ENCODE measurements at places on chromosomes 3 and 15.

DNA sequence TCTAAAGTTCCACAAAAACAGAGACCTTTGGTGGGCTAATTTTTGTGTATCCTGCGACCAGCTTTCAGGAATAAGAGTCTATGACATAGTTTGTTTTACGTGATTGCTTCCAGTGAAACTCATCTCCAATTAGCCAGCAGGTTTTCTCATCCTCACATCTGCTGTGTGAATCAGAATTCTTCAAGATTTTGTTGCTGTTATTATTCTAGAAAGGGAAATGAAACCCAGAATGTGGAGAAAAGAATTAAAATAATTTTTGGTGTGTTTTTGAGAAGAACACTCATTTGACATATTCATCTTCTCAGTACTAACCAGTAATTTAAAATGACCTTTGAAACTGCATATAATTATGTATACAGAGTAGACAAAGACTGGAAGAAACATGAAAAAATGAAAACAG is 175.9 kb downstream of the USP13 start:
- no peak for DNase-seq

GRCh38 chr3:196524527-196524926 is 9.4 kb upstream of the SMCO1 start:
- DNase-seq: no peak

- DNase-seq: peak; percentile 62
These were observed 19.8 kb upstream of the PIGZ start for GRCh38 chr3:196988241-196989029.

GRCh38 chr3:53941184-53941583 is 49.5 kb upstream of the SELENOK start:
- no peak for DNase-seq

- DNase-seq: peak; percentile 98
These were observed at the start of gene MPI for GRCh38 chr15:74889883-74890664. TSS of gene MPI (plus strand) at chr15:74890042. CDS start at chr15:74890074, 32 bp downstream.

DNA sequence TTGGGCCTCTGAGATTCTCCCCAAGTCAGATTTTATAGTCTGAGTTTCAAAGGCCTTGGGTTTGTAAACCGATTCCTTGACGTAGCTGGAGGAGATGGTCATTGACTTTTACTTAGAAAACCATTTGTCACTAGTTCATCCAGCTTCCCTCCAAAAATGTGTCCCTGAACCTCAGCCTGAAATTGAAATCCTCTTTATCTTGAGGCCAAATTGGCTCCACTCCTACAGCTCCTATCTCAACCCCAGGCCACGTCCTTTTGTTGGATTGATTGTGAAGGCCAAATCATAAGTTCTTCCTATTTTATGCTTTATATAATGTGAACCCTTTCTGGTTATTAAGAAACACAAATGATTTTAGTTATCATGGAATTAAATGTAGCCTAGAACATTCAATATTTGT is 193.9 kb upstream of the SUCLG2 start:
- DNase-seq: no peak

- DNase-seq: no peak
These were observed 580.4 kb downstream of the ROBO1 start for GRCh38 chr3:79187426-79187825.

- no peak for DNase-seq
These were observed 88.0 kb upstream of the OSBPL11 start for GRCh38 chr3:125683067-125683829.

DNA sequence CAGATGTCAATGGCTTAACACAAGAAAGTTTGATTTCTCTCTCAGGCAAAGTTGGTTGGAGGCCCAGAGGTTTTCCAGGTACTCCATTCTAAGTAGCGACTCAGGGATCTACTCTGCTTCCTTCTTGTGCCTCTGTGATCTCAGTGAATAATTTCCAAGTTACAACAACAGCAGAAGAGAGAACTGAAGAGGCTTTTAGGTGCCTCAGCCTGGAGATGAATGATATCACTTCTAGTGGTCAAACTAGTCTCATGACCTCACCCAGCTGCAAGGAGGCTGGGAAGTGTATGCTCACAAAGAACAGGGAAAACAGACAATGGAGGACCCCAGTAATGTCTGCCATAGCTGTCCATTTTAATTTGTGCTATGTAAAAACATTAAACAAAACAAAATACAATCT is 4.6 kb upstream of the PRICKLE2 start:
- DNase-seq: no peak

GRCh38 chr3:197430934-197431333 is 124.8 kb downstream of the BDH1 start:
- DNase-seq: no peak
